NCI-H1417 (cell line): ENCODE measurements at places on chromosomes 5 and 9.

GRCh38 chr9:125747053-125747764, at the start of gene PBX3:
TSS of gene PBX3 (plus strand) at chr9:125747373.
- DNase-seq = peak; percentile 86

- no peak for DNase-seq
These were observed 15.2 kb downstream of the TNIP1 start for GRCh38 chr5:151065609-151066008.

DNA sequence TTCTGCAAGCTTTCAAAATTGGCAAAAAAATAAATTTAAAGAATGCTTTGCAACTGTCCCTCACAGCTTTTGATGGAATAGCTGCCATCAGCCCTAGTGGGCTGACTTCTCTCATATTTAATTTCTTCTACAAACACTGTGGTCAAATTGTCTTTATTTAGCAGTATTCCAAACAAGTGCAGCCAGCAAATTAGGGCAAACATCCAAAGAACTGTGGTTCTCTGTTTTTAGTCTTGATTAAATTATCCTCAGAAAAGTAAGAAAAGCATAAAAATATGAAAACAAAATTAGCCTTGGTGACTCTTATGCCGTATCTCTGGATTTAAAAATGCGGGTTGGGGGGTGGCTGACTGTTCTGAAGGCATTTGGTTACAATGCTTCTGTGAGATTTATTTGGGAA, 95.8 kb upstream of the RETREG1 start:
- DNase-seq = no peak

DNA sequence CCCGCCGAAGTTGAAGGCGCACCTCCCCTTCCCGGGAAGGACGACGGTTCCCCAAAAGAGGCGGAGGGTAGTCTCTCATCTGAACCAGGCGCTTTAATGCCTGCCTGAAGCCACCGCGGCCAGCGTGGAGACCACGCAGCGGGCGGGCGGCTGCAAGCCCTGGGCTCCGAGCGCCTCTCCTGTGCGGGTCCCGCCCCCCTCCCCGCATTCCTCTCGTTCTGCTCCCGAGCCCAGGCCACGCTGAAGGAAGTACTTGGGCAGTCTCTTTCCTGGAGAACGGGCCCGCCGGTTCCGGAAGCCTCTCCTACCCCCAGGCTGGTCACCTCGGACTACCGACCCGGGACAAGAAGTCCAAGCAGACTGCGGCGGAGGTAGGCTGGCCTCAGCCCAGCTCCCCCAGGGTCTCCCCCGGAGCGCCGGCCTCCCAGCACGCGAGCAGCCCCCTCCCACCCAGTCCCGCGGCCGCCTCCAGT, 571 bp downstream of the PPIC start:
- peak; percentile 58 for DNase-seq

DNA sequence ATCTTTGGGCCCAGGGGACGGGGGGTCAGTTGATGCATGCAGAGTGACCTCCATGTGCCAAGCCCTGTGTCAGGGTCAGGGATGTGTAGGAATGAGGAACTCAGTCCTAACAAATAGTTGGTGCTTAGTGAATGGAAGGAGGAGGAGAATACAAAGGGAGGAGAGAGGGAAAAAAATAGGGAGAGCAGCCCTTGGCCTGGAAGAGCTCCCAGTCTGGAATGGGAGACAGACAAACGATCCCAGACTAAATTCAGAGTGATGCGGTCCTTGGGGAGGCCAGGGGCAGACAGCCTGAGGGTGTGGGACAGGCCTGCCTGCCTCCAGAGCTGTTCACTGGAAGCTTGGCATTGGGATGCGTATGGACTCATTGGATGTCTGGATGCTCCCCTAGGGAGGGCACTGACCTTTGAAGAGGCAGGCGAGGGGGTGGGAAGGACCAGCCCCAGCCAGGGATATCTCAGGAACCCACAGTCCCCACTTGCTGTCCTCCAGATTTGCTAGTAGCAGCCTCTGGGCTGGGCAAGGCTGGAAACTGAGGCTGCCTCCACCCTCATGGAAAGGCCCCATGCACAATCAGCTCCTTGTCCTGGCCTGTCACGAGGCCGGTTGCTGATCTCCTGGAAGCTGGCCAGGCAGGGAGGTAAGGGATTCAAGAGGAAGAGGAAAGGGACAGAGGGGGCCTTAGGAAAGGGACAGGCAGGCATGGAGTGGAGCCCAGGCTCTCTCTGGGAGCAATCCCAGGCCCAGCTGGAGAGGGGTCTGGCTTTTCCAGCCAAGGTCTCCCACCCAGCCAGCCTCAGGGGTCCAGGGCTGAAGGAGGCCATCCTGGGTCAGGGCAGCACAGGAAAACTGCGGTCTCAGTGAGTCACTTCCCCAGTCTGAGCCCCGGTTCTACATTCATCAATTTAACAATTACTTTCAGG, 69.0 kb upstream of the GGTA1 start:
- no peak for DNase-seq

- no peak for DNase-seq
These were observed 40.7 kb upstream of the PPP2R2B start for GRCh38 chr5:146919304-146919703.

GRCh38 chr9:5897851-5898250, 7.2 kb downstream of the MLANA start:
- no peak for DNase-seq

DNA sequence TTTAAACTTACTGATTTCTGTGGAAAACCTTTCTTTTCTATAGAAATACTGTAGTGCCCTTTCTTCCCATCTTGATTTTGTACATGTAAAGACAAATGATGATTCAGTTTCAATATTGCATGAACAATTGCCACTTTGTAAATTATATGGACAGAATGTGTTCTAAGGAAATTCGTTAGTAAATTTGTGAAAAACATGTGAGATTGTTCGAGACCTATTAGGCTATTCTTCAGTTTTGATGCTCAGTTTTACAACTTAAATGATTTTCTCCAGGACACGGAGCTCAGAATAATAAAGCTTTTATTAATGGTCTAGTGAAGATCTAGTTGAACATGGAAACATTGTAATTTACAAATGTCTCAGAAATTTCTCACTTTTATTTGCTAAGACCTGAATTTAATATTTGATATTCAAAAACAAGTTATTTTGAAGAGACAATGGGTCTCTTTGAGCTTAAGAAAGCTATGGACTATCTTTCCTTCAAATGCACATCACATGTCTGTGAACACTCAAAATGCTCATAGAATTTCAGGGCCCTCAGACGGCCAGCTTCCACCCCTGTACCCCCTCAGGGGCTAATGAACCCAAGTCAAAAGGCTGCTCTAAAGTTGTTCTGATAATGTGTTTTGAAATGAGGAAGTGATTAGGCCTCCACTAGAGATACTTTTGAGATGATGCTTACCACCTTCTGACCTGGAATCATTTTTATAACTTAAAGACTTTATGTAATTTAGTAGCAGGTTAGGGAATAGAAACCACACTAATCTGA, 54.1 kb upstream of the FSD1L start:
- DNase-seq = no peak

DNA sequence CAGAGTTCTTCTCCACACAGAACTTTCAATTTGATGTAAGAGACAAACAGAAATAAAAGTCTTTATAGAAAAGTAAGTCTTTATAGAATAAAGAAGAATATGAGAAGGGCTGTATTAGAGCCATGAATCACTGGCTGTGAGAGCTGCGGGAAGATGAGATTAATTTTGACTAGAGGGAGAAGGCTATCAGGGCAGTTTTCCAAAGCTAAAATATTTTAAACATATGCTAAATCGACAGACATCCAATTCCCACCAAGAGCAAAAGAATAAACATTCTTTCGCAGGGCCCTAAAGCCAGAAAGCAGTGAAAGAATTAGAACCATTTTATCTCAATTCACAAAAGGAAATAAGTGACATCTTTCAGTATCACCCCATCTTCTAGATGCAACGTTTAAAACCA, 208.3 kb upstream of the MAP3K1 start:
- no peak for DNase-seq

- DNase-seq = no peak
These were observed 8.3 kb upstream of the RETREG1 start for GRCh38 chr5:16625096-16625495.

GRCh38 chr5:154647761-154648145, 107.4 kb upstream of the LARP1 start:
- no peak for DNase-seq

DNA sequence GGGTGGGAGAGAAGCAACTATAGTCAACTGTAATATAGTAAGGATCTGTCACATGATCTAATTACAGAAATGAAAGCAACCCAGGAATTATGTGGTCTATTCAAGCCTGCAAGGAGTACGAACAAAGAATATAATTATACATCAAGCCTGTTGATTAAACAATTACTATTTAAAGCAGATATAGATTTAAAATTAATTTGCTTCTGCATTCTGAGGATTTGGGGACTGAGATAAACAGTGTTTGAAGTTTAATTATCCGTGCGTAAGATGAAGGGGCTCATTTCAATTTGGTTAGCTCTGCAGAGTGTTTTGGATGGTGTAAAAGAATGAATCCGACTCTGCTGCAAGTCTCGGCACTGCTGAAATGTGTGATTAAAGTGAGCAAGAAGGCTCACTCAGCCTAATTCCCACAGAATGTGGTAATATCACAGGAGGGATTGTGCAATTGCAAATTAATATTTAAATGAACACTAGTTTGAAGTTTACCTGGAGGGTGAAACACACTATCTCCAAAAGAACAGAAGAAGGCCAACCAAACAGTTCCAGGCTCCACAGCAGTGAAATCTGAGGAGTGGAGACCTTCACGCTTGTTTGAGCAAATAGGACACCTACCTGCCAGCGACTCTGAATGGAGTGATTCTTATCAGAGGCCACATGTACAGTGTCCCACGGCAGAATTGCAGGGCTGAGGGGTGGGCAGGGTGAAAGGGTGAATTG, 420.6 kb upstream of the SLC30A5 start:
- peak; percentile 48 for DNase-seq

DNA sequence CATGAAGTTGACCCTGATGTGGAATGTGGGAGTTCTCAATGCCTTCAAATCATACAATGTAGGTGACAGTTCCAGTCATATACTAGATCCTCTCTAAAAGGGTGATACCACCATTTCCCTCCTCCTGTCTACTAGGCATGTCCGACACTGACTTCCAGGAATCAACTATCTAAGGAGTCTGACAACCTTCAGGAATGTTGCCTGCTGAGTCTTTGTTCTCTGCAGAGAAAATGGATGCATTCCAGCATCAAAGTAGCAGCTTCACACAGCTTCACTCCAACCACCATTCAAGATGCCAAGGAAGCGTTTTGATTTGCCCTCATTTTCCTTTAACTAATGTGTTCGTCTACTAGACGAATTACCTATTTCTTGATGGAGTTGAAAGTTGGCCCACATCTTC, 530.2 kb downstream of the EBF1 start:
- no peak for DNase-seq

DNA sequence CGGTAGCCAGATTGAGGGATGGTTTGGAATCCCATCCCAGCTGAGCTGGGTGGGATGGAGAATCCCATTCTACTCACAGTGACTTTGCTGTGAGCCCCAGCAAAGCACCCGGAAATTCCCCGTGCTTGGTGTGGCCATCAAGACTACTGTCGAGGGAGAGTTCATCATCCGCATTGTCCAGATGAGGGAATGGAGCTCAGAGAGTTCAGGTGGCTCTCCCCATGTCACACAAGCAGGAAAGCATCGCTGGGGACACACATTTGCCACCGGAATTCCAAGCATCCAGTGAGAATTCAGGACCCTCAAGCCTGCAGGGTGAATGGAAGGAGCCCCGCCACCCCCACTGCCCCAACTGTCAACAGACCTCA, 54.4 kb downstream of the HRH2 start:
- DNase-seq = no peak

DNA sequence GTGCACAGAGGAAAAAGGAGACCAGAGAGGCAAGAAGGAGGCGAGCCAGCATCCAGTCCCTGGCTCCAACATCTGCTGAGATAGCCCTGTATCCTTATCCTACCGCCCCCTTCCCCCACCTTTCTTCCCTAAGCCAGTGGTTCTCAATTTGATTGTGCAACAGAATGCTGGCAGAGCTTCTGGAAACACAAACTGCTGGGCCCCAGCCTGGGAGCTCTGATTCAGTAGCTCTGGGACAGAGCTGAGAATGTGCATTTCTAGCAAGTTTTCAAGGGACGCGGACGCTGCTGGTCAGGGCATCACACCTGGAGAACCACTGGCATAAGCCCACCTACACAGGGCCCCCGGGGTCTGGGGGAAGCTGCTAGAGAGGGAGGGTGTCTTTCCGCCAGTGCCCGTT, 21.1 kb downstream of the AK8 start:
- DNase-seq = no peak

GRCh38 chr5:140823475-140823874, 2.1 kb downstream of the PCDHA5 start:
- DNase-seq = no peak

- no peak for DNase-seq
These were observed 21.3 kb upstream of the FAM13B start for GRCh38 chr5:138054206-138054605.

DNA sequence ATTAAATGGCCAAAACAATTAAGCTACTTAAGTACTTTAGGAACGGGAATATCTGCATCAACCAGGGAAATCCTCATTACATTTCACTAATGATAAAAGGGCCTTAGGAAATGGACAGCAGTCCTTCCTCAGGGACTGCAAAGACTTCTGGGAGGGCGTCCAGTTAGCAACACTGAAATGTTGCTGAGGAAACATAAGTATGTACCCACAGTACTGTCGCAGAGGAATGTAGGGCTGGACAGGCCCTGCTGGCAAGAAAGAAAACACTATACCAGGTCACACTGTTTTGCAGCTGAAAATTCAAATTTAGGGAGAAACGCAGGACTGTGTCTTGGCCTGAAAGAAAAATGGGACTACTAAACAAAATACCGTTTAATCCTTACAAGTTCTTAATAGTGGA, 1.3 kb downstream of the C5orf15 start:
- no peak for DNase-seq

DNA sequence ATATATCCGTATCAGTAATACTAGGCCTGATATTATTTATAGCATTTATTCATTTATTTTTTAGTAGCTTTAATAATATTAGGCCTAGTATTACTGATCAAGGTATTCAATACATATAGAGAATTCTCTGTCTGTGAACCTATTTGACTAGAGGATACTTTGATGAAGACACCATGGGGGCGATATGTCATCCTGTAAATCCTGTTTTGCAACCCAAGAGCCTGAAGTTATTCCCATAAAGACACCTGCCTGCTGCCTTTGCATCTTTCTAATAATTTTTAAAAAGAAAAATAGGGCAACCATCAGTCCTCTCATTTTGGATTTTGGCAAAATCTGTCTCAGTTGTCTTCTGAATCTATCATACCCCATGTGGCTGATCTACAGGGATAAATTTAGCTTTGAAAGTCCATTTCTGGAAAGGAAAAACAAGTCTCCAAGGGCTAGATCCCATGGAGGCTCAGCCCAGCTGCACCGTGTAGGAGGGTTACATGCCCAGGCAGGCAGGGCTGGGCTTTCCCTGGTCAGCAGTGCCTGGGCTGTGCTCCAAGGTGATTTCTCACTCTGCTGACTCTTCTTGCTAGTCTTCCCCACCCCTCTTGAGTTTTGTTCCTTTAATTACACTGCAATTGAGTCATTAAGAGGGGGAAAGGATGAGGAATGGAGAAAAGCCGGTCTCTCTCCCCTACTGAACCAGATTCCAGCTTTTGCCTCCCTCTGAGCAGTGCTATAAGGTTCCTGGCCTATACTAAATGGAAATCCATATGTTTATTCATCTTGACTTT, 169.0 kb downstream of the TRIM32 start:
- peak; percentile 46 for DNase-seq

- no peak for DNase-seq
These were observed 546.2 kb downstream of the DMRTA1 start for GRCh38 chr9:22992780-22993179.

- DNase-seq = no peak
These were observed 15.8 kb upstream of the UBAC1 start for GRCh38 chr9:135976944-135977343.

GRCh38 chr5:77310494-77311213, 100.2 kb downstream of the PDE8B start:
- DNase-seq = no peak
